ENCODE measurements at places on chromosomes 7 and 10.

GRCh38 chr7:91181949-91182348 lies 82.3 kb upstream of the FZD1 start:
- no peak for DNase-seq

GRCh38 chr10:865257-865656 lies 66.2 kb downstream of the LARP4B start:
- no peak for DNase-seq

DNA sequence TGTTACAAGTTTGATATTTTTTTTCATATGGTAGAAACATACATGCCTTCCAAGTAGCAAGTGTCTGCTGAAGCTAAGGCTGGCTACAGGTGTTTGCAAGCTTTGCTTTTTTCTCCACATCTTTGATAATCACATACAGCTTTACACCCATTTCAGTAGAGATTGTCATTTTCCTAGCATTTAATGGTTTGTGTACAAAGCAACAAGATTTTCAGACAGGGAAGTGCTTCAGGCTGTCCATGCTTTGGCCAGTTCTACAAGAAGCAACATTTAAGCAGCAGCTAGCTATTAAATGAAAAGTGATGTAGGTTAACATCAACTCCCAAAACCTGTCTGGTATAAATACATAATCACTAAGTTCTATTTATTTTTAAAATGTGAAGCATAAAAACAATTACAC lies 2.3 kb downstream of the HDAC9 start:
- DNase-seq, result no peak

DNA sequence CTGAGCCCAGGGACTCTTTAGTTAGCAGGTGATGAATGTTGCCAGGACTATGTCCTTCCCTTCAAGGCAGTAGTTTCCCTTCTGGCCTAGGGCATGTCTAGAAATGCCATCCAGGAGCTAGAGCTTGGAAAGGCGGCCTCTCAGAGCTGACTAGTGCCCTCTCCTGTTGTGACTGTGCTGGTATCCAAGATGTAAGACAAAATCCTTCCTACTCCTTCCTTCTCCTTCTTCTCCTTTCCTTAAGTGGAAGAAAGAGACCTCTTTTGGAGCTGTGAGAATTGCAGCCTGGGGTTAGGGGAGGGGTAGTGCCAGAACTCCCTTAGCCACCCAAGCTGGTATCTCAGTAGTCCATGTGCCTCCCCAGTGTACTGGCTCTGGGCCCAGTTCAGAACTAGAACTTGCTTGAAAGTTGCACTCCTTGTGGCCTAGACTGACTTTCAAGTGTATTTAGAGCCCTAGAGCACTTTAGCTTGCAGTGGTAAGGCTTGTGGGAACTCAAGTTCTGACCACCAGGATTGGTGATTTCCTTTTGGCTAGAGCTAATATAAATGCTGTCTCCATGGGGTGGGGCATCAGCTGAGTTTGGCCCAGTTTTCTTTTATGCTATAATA lies 118.8 kb downstream of the NPSR1 start:
- no peak for DNase-seq

DNA sequence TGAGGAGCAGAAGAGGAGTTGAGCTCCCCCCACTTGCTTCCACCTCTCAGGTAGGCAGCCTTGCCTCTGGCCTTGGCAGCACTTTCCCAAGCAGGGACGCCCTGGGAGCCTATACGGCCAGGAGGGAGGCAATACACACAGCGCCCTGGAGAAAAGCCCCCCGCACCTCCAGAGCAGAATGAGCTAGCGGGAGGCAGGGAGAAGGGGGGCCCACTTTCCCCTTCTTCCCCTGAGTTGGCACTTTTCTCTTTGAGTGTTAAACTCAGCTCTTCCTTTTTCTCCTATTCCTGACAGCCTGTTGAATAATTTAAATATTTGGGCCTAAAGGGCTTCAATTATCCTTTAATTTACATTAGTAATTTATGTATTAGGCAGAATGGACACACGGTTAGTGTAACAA lies 35.8 kb downstream of the UNC5B start:
- no peak for DNase-seq

GRCh38 chr7:94417306-94417705 lies 22.6 kb downstream of the COL1A2 start:
- no peak for DNase-seq

- no peak for DNase-seq
Observed at GRCh38 chr10:43866712-43867111, 218.0 kb upstream of the ZNF32 start.

Measured in PC-9 (cell line).